T-helper 17 cell (primary cell): ENCODE measurements at places on chromosomes 11 and 22.

GRCh38 chr11:17014321-17014832, at the start of gene PLEKHA7:
Gene PLEKHA7, minus strand, starts transcription at chr11:17014414. Its CDS starts 13 bp downstream, at chr11:17014401.
- no peak for DNase-seq

DNA sequence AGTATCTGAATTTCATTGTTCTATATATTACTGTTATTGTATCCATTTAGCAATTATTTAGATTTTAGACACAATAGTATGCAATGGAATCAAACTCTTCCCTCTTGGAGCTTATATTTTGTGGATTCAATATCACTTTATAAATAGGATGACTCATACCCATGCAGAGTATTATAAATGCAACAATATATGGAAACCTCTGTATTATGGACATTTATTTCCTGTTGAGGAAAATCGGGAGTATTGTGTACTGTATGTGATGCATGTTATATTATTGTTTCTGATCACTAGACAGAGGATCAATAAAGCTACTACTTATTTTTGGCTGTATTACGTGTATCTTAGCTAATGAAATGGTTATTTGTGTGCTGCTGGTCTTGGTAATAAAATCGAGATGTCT, 770 bp downstream of the METTL15 start:
- no peak for DNase-seq

DNA sequence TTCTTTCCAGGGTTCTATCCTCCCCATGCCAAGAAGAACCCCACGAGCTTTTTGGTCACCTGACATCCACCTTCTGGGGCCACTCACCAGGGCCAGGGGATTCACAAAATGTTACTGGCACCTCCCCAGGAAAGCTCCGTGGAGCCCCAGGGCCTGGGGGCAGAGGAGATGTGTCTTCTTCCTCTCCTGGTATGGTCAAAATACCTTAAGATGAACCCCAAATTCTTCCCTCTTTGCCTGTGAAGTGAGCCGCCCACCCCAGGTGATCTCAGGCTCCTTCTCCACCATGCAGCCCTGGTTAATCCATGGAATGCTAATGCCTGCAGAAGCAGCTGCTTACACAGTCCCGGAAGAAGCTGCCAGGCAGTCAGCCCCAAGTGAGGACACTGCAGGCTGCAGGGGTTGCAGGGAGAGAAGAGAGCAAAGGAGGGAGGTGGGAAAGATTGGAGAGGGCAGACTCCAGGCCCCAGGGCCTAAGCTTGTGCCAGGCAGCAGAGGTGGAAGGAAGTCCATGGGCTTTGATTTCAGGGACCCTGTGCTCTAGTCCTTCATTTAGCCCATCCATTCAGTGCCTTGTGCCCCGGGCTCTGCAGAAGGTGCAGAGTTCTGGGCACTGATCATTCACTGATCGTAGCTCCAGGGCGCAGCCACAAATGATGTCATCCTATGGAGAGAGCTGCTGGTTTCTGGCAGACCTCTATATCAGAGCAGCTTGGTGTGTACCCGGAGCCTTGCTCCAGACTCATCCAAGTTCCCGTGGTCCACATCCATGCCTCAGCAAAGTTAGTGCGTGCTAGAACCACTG, 127.9 kb upstream of the NECTIN1 start:
- DNase-seq: no peak

DNA sequence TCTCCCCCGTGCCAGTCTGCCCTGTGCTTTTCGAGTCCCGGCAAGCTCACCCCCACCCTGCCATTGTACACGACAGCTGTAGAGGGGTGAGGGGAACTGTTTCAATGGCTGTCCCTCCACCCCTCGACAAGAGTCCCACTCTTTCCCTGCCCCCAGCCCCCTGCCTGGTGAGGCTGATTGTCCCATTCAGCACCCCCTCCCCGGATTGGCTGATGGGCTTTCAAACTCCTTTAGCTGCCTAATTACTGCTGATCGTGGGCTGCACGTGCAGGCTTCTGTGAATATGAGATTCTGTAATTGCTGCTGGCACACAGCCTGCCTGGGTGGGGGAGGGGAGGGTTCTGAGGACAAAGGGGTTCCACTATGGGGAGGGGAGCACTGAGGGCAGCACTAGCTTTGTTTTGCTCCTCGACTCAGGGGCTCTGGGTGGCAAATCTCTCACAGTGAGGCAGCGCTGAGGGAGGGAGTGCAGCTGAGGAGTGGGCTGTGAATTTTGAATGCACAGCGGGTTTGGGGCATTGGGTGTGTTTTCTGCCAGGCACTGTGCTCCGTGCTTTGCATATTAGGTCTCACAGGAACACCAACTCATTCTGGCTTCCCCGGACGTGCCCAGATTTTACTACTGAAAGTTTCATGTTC, 42.6 kb upstream of the ACCSL start:
- no peak for DNase-seq

DNA sequence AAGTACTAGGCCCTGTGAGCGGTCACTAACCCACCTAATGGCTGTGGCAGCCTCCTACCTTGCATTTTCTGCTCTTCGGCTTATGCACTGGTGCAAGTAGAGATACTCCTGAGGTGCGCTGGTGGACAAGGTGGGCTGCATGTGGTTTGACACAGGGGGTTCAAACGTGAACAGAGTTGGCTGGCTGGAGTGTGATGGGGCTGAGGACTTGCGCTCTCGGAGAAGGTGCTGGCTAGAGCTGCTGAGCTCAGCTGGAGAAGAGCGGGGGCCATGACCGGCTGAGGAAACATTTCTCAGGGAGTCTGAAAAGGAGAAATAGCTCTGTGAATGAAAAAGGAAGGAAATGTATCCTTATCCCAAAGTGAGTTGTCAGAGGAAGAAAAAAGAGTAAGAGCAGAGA, 61.4 kb downstream of the USP35 start:
- DNase-seq: no peak

DNA sequence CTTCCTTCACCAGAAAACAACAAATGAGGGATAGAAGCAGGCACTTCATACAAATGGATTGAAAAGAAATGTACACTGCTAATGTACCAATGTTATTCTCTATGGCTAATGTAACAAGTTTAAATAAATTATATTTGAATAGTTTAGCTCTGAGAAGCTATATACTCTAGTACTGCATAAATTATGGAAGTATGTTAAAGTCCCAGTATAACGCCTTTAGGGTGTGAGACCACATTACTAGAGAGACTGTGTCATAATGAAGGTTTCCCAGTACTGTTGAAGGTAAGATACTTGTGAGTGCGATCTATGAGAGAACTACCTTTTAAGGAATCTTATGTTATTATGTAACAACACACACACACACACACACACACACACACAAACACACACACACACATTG, 39.8 kb upstream of the GAB2 start:
- DNase-seq: no peak
